Body of pancreas (tissue), 4 donors: ENCODE measurements at places on chromosomes 4 and X.
A peak's percentile ranks its signal among the peaks of the same experiment; 100 is the strongest.

DNA sequence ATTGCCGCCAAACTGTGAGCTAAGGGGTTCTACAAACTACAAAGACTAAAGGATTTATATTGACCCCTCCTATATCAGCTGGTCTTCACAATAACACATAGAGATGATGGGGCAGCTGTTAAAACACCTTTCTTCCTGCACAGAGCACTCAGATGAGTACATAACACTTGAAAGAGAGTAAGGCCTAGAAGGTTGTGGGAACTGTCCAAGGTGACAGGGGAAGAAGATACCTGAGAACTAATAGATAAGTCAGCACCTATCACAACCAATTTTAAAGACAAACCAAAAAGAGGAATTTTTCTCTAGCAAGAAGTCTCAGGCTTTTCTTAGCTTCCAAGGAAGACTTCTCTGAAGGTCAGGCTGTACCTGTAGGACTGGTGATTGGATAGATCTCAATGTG is 19.1 kb upstream of the CXCL6 start:
- DNase-seq = no peak

- DNase-seq = no peak
These were observed 32.0 kb downstream of the HAND2 start for GRCh38 chr4:173498023-173498422.

DNA sequence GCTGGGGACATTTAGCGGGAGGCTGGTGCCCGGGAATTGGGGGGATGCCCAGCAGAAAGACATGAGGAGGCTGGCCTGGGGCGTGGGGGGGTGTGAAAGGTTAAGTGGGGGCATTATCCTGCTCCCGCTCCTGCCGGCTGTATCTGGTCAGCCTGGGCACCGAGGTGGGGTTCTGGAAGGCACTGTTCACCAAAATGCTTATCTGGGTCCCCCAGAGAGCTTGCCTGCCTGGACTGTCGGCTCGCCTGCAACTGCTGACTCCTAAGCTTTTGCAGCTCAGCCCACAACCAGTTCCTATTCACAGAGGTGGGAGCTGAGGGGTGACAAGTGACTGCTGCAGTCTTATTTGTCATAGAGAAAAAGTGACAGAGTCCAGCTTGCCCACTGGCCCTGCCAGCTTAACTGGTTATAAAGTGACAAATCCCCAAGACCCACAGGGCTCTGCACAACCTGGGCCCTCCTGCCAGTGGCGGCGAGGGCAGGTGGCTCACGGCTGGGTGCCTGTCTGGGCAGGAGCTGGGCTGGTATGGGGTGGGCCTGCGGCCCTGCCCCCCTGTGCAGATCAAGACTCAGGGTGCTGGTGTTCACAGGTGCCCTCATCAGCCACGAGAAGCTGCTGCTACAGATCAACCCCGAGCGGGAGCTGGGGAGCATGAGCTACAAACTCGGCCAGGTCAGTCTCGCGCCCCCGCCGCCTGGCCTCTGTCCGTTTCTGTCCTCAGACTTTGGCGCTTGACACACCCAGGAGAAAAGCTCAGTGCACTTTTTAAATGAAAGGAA is 23.7 kb upstream of the MSANTD1 start:
- DNase-seq = no peak

- no peak for DNase-seq
These were observed 14.8 kb downstream of the FAM9B start for GRCh38 chrX:9019151-9019550.

- peak; percentile 21 for DNase-seq
These were observed 14.2 kb upstream of the PJA1 start for GRCh38 chrX:69179380-69179911.

GRCh38 chr4:38654273-38654672 is 9.7 kb upstream of the KLF3 start:
- no peak for DNase-seq

DNA sequence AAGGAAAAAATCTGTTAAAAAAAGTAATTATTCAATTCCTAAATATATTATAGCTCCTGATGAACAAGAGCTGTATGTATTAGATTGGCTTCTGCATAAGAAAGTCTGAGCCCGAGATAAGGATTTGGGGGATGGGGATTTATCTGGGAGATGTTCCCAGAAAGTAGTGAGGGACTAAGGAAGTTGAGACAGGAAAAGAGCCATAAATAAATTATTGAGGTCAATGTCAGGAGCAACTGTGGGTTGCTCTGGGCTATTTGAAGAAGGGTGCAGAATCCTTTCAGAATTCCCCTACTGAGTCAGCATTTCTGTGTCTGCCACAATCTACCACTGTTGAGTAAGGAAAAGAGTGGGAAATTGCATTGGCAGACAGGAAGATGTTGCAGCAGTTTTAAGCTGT is 3.1 kb upstream of the TDO2 start:
- DNase-seq = no peak

DNA sequence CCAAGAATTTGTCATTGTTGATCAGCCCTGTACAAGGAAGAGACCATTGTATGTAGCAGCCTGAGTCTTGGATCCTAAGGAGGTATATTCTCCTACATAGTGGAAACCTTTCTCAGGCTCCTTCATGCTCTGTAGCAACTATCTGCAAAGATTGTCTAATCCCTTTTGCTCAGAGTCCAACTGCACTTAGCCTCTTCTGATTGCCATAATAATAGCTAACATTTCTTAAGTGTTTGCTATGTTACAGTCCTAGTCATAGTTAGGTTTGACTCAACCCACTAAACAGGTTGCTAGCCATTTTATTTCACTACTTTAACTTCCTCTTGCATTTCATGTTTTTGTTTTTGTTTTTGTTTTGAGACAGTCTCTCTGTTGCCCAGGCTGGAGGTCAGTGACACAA is 50.8 kb upstream of the SLC16A2 start:
- DNase-seq = no peak

DNA sequence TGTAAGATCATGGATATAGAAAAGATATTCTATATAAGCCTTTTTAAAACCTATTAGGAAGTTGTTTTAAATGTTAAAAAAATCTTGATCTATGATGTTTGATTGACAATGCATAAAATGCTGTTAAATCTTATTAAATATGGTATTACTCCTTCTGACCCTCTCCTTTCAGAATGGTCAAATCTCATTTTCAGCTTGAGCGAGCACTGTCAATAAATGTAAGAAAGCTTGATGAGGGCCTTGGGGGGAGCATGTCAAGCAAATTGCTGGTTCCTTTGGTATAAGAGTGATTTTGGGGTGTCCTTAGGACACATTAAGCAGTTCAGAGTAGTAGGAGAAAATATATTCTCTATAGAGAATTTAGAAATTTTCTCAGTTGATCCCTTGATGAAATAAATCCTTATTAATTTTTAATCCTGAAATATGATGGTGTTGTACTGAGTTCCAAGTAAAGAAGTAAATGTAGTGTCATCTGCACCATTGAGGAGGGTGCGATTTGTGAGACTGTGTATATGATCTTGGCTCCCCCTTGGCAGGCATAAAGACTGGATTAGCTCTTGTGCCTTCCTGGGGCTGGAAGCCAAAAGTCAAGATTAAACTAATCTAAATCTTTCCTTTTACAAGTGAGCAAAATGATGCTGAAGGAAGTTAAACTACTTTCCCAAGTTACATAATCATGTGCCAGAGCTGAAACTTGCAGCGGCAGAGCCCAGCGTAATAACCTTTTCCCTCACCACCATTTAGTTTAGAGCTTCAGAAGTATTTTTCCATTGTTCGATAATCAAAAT is 82.6 kb upstream of the ANK2 start:
- no peak for DNase-seq

DNA sequence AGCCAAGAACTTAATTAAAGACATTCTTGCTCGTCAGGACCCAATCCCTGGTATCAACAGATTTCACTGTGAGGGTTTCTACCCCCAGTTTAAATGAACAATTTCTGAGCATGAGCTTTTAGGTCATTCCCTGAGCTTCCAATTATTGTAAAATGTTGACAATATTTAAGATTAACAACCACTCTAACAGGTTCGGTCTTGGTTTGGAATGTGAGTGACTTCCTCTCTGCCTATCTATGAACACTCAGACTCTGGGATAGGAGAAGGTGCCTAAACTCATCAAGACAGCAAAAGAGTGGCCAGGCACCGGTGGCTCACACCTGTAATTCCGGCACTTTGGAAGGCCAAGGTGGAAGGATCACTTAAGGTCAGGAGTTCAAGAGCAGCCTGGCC is 82.9 kb upstream of the TMEM150C start:
- no peak for DNase-seq

DNA sequence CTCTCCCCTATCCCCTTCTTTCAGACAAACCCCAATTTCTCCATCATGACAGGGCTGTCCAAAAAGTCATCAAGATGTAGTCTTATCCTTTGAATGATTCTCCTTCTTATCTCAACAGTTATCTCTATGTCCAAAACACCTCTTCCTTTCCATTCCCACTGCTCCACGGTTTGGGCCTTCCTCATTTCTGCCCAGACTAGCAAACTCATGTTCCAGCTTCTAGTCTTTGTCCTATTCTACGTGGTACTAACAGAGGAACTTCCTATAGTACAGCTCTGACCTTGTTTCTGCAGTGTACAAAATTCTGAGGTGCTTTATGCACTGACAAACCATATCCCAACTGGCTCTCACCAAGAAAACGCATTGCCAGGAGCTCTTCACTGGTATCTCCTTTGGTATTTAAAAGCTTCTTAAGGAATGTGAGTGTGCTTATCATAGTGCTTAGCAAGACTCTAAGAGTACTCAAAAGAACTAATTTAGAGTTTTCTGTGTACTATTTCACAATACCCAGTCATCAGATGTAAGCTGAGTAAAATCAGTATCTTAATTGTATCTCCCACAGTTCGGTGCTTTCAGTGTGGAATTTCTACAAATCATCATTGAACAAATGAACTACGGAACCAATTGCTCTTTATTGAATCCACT is 65.5 kb downstream of the MAML3 start:
- DNase-seq = no peak

GRCh38 chr4:109655396-109655795 is 47.8 kb downstream of the CASP6 start:
- no peak for DNase-seq

GRCh38 chr4:104983615-104984179 is 163.0 kb upstream of the TET2 start:
- DNase-seq = no peak

- no peak for DNase-seq
These were observed 182.1 kb downstream of the MOSPD2 start for GRCh38 chrX:15055146-15055930.

- no peak for DNase-seq
These were observed 307.1 kb downstream of the TEX13A start for GRCh38 chrX:104913348-104913747.

DNA sequence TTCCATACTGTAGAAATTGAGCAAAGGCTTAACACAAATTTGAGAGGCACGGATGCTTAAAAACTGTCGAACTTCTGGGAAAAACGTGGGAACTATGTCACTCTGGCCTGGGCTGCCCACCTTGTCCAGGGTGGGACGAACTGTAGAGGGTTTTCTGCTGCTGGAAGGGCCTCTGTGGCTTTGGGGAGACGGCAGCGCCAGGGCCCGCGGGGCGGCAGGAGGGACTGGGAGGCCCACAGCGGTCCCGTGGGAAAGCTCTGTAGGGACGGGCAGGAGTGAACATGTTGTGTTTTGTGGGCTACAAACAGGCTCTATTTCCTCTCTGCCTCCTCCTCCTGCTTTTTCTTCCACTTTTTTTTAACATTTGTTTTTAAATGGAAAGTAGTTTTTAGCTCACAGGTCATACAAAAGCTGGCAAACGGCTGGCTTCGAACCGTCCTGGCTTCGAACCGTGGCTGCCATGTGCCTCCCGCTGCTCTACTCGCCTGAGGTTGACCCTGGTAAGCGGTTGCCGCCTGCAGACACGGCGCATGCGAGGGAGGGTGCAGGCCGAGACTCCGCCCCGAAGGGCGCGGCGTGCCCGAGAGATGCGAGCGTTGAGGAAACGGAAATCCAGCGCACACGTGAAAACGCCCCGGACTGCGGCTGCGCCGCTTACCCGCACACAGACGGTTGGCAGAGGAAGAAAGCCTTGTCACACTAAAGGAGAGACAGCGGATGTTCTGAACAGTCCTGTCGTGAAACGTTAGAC is 382.3 kb upstream of the ZFP42 start:
- DNase-seq = no peak

DNA sequence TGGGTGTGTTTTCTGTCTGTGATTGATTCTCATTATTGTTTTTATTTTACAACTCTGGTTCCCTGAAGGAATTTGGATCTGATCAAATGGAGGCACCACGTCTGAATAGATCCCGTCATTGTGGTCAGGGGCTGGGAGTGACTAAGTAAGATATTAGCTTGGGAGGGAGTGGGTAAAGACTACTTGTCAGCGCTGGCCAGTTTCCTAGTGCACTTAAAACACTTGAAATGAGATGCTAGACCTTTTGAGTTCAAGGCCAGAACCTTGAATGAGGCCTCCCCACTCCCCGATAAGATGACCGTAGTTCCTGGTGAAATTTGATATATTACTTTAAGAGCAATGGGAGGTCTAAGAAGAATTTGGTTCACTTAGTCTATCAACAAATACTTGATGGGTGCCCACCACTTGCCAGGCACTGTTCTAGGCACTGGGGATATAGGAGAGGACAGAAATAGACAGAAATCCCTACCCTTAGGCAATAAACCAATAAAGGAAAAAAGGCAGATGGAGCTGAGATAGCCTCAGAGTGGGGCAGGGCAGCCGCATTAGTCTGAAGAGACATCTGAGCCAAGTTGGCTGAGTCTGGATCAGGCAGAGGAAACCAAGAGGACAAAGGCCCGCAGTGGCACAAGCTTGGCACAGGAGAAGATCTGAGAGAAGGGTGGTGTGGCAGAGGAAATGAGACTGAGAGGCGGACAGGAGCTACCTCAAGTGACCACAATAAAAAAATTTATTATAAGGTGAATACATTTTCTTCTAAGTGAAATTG is 11.8 kb downstream of the FAM184B start:
- DNase-seq = no peak

- no peak for DNase-seq
These were observed 192.3 kb upstream of the CXorf66 start for GRCh38 chrX:140157611-140158010.

- DNase-seq = peak; percentile 22
These were observed 485 bp downstream of the AADAT start for GRCh38 chr4:170089274-170089667.

- no peak for DNase-seq
These were observed 810.1 kb downstream of the FAT4 start for GRCh38 chr4:126124818-126125217.

- DNase-seq = no peak
These were observed 75.9 kb downstream of the LIMCH1 start for GRCh38 chr4:41613821-41614220.

DNA sequence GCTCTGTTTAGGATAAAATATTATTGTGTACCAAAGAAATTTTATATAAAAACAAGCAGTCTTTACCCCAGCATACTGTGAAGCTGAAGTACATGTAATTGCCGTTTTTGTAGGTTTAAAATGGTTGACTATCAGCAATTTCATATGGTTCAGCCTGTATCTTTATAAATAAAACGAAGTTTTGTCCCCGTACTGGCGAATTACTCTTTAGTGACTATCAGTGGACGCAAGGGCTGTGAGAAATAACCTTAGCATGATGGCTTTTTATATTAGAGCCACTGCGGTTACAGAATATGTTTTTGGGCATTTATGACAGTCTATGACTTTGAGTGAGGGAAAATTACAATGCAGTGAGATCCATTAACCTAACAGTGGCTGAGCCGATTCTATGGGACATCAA is 1.2 kb downstream of the GPM6B start:
- no peak for DNase-seq

GRCh38 chr4:87171944-87172343 is 48.5 kb downstream of the KLHL8 start:
- DNase-seq = no peak
